Eye (tissue), 1 donor: ENCODE measurements at places on chromosomes 5 and 9.
A peak's percentile ranks its signal among the peaks of the same experiment; 100 is the strongest.

DNA sequence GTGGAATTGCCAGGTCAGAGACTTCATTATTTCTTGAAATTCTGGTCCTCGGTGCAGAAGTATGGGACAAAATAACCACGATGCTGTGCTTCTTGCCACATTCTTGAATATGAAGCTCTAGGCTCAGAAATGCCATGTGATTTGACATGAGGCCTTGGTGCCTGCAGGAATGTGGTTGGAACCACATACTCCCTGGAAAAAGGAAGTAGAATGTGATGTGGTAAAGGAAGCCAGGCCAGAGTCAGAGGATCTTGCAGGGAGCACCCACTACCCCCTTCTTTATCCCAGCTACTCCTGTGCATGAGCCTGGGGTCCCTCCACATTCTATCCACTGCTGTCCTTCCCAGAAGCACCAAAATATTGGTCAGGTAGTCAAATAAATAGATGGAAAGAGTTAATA is 80.9 kb downstream of the FOXD1 start:
- no peak for DNase-seq

DNA sequence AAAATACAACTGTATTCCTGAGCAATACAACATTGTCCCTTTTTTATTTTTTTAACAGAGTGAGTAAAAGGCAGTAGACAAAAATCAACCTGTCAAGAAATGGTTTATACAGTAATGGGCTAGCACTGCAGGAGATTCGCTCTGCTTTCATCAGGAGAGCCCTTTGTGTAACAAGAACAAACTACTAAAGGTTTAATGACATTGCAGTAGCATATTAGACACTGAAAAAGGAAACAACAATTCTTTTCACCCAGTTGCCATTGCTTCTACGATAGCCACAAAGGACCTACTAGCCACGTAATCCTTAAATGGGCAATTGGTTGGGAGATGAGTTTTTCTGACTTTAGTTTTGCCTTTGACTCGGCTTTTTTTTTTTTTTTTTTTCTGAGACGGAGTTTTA is 319.8 kb upstream of the TRPM3 start:
- DNase-seq = no peak

DNA sequence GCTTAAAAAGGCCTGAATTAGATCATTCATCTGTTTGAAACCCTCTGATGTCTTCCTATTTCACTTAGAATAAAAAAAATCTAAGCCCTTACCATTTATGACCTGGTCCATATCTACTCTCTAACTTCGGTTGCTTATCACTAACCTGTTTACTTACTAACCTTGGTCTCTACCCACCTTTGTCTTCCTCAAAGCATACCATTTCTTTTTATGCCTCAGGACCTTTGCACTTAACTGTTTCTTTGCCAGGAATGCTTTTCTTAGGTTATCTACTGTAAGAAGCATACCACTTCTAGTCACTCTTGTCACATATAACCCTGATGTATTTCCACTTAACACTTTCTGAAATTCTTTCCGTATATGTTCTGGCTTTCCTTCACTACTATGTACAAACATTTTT is 67.0 kb downstream of the UHRF2 start:
- DNase-seq = no peak

DNA sequence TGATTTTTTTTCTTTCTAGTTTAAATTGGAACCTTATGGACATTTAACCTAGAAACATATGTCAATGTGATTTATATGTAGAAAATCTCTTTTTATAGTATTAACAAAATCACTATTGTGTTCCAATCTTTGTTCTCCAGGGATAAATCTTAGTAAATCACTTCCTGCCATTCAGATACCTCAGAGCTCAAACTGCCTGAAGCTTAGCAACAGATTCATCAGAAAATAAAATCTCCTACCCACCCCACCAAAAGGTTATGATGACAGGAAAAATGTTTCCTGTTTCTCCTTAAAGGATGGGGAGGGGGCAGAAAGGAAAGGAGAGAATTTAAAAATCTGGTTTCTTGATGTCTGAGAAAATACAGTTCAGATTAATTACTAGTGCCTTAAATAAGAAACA is 105.0 kb upstream of the TUT7 start:
- DNase-seq = no peak

- peak; percentile 67 for DNase-seq
Measured at GRCh38 chr9:28215536-28216299, 642.4 kb upstream of the C9orf72 start.

DNA sequence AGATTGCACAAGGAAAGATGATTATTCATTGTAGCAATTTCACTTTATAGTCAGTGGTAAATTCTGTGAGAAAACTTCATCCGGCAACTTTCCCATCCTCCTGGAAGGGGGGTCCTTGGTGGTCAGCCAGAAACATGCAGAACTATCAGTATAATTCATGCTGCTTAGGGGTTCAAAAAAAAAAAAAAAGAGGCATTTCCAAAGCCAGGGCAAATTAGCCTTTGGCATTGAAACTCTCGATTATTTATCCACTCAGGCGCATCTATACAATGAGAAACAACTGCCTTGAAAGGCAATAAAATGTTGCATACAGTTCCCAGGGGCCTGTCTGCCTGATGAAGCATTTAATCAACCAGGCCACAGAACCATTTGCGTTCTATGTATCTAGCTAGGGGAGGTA is 263.3 kb downstream of the TMEM167A start:
- DNase-seq = peak; percentile 74

DNA sequence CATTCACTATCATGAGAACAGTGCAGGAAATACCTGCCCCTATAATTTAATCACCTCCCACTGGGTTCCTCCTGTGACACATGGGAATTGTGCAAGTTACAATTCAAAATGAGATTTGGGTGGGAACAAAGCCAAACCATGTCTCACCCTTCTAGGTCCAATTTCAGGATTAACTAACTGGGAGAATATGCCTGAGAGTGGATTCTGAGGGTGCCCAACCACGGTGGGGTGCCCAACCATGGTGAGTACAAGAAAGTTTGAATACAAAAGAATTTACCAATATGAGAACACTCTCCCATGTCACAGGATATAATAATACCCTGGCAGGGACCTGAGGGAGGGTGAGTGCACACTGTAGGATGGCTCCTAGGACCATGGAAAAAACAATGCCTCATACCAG is 17.2 kb upstream of the GDA start:
- no peak for DNase-seq

- peak; percentile 92 for DNase-seq
Measured at GRCh38 chr5:158074992-158075769, 216.2 kb upstream of the CLINT1 start.

DNA sequence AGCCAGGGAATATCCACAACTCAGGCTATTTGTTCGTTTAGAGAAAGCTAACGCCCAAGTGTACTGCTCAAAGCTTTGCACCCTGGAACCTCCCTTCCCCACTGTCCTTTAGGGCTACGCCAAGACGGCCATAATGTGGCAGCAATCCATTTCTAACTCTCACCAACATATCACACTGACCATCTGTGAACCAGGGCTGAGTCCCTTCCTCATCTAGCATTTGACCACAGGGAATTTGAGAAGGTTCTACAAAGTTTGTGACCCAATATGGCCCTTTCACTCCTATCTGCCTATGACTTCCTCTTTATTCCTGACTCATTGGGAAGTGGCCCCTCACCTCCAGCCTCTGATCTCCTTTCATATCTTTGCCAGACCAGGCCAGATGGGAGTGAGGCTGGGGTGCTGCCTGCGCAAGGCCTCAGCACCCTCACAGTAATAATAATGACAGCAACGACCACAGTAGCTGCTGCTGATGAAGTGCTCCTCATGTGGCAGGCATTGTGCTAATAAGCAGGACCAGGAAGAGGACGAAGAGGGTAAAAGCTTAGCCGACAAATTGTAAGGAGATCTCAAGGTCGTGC is 9.3 kb upstream of the ARAP3 start:
- DNase-seq = no peak

GRCh38 chr9:137077010-137077747 is at the start of gene UAP1L1:
Gene UAP1L1 (plus strand): TSS chr9:137077517. CDS start chr9:137077533, 16 bp downstream.
- DNase-seq = peak; percentile 46

DNA sequence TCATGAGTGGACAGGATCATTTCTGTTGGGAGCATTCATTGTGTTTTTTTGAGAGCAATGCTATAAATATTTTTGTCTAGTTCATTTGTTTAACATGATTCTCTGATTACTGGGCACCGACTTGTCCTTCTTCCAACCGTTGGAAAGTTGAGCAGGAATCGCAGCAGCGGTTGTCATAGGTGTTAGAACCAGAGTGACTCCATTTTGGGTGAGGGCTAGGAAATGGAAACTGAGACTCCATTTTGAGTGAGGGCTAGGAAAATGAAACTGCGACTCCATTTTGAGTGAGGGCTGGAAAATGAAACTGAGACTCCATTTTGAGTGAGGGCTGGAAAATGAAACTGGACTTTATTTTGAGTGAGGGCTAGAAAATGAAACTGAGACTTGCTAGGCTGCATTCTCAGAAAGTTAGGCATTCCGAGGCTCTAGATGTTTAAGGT is 100.6 kb downstream of the ICE1 start:
- DNase-seq = no peak

DNA sequence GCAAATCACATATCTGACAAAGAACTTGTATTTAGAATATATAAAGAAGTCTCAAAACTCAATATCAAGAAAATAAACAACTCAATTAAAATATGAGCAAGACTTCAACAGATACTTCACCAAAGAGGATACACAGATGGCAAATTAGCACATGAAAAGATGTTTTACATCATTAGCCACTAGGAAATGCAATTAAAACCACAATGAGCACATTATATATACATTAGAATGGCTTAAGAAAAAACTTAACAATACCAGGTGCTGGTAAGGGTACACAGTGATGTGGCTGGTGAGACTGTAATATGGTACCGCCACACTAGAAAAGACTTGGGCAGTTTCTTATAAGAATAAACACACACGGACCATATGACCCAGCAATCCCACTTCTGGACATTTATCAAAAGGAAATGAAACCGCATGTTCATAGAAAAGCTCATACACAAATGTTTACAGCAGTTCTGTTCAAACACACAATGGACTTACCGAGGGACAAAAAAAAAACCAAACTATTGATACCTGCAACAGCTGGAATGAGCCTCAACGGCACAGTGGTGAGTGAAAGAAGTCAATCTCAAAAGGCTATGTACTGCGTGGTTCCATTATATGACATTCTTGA is 27.6 kb downstream of the SEMA4D start:
- DNase-seq = no peak

DNA sequence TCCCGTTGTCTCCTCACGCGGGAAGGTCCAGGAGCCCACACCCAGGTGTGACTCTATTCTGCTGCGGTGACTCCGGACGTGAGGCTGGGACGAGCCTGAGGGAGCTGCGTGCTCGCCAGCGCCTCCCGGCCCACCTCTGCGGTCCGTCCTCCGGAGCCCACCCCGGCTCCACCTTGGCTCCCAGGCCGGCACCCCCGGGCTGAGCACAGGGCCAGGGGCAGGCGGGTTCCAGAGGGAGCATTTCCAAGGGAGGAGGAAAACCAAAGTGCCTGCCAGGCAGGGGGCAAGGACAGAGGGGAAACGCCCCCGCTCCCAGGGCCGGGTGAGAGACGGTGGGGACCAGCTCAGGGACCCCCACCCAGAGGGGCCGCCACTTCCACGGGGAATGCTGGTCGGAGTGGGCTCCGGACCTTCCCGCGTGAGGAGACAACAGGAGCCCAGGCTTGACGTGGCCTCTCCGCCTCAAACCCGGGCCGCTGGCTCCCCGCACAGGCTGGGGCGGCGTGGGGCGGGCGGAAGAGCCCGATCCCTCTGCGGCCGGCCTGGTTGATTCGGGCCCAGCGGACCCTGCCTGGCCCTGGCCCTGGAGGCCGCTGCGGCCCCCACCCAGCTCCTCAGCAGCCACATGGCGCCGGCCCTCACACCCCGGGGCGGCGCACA is 26.0 kb downstream of the IRX4 start:
- DNase-seq = no peak

DNA sequence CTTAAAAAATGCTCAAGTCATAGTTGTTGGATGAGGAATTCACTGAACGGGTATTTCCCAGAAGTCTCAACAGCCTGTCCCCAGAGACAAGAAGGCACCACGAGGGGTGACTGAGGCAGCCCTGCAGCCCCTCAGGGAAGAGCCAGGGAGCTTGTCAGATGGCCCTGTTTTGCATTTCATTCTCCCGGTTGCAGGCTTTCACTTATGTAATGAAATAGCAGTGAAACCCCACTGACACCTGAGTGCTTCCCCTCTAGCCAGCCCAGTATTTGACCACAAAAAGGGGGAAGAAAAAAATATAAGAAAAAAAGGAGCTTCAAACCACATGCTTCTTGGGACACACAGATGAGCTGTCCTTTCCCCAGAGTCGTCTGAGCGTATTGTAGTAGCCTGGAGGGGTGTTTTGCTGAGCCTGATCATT is 75.3 kb upstream of the IL12B start:
- DNase-seq = no peak

GRCh38 chr5:104178829-104179456 is 616.4 kb upstream of the NUDT12 start:
- no peak for DNase-seq

- no peak for DNase-seq
Measured at GRCh38 chr9:36822201-36822600, 211.9 kb downstream of the PAX5 start.

DNA sequence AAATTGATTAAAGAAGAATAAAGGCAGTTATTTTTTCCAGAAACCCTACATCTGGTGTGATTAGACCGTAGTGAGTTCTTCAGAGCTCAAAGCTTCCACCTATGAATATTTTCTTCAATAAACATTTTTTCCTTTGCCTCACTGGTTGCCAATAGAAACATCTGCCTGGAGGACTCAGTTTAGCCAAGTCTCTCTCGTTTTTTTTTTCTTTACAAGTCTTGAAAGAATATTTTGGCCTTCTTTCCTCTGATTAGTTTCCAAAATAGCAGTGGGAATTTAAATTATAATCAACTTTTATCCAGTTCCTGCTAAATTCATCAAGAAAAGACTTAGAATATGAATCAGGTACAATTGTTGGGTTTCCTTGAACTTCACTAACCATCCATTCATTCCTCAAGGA is 897.5 kb downstream of the TLE1 start:
- DNase-seq = no peak

GRCh38 chr5:62791059-62791458 is 212.4 kb downstream of the LRRC70 start:
- peak; percentile 12 for DNase-seq

DNA sequence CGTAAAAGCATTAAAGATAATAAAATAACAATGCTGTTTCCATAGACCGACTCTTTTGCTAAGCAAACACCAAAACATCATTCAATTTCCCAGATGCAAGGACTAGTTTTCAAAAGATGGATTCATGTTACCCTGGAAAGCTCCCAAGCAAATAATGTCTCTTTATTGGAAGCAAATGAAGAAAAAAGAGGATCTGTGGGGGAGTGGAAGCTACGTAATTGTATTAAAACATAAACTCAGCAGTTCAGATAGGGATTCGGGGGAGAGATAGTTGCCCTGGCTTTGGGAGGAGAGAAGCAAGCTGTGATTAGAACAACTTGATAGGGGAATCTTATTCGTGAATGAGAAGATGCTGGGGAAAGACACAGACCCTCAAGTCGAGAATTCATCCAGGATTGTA is 491.0 kb upstream of the CLINT1 start:
- peak; percentile 47 for DNase-seq

- peak; percentile 90 for DNase-seq
Measured at GRCh38 chr5:124605541-124605940, 140.9 kb downstream of the ZNF608 start.

DNA sequence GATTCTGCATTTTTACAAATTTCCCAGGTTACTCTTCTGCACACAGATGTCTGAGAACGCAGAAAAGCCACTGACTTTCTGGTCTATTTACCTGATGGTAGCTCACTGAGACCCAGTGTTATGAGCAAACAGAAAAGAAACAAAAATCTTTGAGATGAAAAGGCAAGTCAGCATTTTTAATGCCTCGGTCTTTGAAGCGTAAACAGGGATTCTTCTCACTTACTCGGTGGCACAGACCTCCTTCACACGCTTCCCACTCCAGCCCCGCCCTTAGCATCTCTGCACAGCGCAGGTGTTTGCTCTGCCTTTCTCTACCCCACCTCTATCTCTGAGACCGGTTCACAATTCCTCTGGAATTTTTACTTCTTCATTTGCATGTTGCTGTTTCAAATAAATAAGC is 195.0 kb upstream of the IRX1 start:
- no peak for DNase-seq
